ENCODE measurements at places on chromosomes 12 and 14.
A peak's percentile ranks its signal among the peaks of the same experiment; 100 is the strongest.

DNA sequence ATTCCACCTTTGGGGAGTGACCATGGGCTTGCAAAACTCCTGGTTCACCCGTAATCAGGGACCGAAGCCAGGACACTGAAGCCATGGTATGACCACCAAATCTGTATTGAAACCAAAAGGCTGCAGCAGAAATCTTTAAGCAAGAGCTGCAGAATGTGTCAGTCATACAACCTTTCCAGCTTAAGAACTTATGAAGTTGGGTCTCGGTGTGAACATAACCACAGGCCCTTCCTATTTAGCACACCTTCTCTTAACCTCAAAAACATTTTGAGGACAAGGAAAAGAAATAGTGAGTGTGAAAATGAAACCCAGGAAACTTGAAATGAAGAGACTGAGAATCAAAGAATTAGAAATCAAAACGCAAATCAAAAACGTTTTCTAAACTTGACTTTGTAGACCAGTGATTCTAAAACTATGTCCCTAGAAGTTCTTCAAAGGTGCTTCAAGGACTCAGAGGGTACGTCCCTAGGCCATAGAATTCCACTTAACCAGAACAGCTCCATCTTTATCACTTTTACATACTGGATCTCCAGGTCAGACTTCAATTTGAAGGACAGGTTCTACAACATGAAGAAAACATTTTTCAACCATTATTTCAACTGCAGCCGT lies 231.6 kb upstream of the GRIP1 start:
- DNase-seq, result no peak

- peak; percentile 78 for DNase-seq
Measured at GRCh38 chr14:58752771-58753201, 115.0 kb downstream of the DACT1 start.

GRCh38 chr14:77240336-77240915 lies 30.6 kb downstream of the NGB start:
- DNase-seq, result no peak

- DNase-seq, result no peak
Measured at GRCh38 chr12:52713960-52714886, 10.9 kb upstream of the KRT77 start.

GRCh38 chr12:64744422-64745258 lies 14.6 kb downstream of the GNS start:
- no peak for DNase-seq

GRCh38 chr12:111066744-111067437 lies 146.5 kb upstream of the MYL2 start:
- DNase-seq, result no peak

DNA sequence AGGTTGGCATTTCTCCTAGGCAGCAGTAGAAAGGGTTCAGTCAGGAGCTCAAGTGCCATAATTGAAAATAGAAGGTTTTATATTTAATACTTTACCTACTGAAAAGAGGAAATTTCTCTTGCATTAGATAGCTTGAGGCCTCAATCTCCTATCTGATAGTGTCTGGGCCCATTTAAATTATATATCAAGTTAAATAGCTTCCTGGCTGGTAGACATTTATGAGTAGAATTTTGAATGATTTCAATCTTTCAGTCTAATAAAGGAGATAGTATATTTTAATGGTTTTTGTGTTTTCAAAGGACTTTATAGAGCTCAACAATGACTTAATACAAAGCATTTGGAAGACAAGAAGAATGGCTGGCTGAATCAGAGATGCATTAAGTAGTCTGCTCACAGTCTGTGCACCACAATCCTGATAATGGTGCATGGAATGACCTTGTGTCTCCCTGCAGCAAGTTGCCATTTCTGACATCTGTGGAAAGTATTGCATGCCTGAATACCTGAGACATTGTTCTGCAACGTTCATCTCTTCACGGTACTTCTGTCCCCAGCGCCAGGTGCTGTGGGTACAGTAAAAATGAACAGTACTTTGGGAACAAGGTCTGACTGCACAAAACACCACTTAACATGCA lies 974.1 kb downstream of the TMTC2 start:
- DNase-seq, result no peak

DNA sequence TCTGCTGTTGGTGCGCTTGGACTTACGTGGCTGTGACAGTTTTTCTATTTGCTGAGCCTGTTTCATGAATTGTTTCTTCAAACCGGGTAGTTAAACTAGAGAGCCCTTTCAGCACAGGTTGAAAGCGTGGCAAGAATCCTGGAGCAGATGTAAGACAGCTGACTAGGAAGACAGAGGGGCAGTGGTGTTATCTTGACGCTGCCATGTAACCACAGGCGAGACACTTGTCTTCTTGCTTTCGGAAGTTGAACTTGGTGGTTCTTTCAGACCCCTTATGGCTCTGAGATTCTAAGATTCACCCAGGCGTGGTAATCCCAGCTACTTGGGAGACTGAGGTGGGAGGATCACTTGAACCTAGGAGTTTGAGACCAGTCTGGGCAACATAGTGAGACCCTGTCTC lies 4.3 kb downstream of the EMP1 start:
- no peak for DNase-seq

DNA sequence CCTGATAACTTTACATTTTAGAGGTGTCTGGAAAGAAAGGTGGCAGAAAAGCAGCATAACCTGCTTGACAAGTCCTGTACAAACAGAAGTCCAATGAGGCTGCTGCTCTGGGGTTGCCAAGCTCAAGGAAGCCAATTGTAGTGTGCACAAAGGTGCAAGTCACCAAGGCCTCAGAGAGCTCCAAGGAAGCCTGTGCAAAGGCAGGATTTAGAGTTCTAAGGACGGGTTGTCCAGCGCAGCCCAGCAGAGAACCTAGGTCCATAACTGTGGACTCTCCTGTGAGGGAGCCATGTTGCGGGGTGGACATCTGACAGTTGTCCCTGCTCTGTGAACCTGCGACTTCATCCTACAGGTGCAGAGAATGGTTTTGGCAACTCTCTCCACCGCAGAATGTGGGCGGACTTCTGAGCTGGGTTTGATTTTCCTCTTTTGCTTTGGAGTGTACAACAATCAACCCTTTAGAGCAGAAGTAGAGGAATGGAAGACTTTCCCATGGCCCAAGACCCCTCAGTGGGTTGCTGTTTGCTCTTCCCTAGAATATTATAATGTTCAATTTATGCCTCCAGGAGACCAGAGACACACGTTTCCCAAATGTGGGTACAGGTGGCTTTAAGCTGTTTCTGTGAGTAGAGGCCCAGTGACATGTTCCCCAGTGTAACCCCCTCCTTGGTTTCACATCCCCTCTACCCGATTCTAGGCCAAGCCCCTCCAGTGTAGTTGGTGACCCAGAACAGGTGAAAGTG lies 81.0 kb downstream of the ETV6 start:
- DNase-seq, result peak; percentile 50

DNA sequence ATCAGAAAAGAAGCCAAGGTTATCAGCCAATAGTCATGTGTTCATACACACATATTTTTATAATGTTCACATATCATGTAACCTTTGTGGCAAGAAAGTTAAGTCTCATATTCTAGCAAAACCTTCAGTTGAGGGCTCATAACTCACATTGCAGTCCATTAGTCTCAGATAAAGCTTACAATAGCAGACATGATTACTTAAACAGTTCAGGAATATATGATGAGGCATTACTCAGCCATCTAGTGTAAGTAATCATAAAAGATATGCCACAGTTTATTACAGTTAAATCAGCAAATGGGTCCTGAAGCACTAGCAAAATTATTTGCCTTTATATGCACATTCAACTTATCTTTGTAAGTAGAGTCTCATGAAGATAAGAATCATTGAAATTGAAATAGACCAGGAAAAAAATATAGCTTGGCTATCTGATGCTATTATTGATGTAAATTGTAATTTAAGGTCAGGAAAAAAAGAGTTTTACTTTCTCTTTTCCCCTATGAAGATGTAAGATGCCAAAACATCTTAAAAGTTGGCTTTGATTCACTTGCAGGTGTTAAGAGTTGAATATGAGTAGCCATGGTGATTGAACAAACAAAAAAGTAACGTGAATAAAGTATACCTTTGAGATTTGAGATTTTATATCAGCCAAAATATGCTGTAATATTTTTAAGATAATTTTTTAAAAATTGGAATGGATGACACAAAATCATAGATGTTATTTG lies 537.0 kb downstream of the SLC6A15 start:
- DNase-seq, result no peak

GRCh38 chr12:5259523-5259922 lies 172.4 kb upstream of the NTF3 start:
- DNase-seq, result no peak

GRCh38 chr12:115215544-115215943 lies 531.6 kb upstream of the TBX3 start:
- no peak for DNase-seq

DNA sequence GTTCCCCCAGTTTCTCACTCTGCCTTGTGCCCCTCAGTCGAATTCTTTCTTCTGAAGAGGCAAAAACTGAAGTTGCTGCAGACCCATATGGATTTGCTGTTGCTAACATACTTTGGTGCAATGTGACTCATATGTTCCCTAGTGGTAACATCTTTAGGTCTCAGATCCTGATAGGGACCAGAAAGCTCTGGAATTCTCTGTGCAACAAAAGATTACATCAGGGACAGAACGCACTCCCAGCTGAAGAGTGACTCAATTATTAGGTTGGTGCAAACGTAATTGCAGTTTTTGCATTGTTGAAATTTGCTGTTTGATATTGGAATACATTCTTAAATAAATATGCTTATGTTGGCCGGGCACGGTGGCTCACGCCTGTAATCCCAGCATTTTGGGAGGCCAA lies 8.2 kb upstream of the DHRS2 start:
- DNase-seq, result no peak

DNA sequence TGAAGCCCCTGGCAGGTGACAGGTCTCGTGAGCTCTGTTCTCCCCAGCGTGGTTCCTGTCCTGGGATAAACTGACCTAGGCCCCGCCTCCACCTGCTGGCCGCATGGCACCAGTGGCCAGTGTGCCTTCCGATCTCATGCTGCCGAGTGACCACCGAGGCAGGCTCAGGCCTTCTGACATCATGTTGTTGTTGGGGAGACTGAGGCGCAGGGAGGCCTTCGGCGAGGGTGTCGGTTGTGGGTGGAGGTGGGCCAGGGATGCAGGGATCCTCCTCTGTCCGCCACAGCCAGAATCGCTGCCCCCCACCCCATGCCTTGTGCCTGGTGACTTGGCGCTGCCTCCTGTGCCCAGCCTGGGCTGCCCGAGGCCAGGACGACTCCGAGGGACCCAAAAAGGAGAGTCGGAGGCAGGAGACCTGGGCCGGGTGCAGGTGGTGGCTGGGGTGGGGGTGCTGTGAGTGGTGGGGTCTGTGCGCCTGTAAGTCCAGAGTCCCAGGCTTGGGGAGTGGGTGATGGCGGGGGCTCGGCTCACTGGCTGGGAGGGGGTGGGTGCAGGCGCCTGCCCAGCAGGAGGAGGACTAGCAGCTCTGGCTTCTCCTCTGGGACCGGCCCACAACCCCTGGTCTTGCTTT lies 24.3 kb downstream of the ASPG start:
- DNase-seq, result no peak

DNA sequence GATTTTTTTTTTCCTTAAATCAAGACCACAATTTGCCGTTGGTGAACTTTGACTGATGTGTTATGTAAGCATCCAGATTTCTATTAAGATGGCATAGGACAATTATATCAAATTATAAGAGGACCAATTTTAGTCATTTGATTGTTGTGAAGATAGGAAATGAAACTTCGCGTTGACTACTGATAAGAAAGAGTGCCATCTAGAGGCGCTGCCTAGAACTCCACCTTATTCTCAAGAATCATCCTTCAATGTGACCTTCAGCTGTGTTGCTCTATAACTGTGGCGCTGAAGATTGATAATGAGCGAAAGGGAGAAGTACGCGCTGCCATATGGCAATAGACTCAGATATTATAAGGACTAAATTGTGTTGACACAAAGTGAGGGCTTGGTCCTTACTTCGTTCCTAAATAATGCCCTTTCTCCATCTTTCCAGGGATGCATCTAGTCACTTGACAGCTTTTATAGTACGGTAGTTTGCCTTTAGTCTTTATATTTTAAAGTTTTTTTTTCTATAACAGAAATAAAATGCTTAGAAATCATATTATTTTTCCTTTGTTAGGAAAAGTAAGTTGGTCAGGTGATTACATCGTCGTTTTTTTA lies 350.8 kb upstream of the STXBP6 start:
- DNase-seq, result peak; percentile 67

DNA sequence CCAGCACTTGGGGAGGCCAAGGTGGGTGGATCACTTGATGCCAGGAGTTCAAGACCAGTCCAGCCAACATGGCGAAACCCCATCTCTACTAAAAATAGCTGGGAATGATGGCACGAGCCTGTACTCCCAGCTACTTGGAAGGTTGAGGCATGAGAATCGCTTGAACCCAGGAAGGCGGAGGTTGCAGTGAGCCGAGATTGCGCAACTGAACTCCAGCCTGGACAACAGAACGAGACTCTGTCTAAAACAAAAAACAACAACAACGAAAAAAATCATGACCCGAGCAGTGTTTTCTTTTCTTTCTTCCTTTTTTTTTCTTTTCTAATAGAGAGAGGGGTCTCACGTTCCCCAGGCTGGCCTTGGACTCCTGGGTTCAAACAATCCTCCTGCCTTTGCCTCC lies 3.5 kb upstream of the CSRNP2 start:
- DNase-seq, result no peak

GRCh38 chr12:106879612-106880011 lies 76.1 kb upstream of the TMEM263 start:
- DNase-seq, result no peak

DNA sequence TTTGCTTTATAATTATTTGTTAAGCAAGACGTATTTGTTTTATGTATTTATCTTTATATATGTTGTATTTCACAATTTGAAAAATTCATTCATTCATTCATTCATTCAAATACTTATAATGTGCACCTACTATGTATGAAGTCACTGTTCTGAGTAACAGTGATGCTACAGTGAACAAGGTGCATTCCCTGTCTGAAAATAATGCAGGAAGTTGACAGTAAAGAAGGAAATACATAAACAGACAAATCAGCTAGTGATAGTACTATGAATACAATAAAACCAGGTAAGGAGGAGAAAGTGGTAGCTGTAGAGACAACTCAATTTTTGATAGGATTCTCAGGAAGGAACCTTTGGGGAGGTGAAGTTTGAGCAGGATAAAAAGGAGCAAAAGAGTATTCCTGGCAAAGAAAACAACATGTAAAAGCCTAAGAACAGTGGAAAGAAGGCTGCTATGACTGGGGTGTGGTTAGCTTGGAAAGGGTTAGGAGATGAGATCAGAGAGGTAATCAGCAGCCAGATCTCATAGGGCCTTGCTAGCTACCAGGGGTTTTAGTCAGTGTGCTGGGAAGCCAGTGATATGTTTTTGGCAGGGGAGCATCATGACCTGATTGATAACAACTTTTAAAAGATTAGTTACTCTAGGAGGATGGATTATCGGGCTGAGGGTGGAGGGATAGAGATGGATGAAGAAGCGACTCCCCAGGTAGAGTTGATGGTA lies 17.4 kb downstream of the BICDL1 start:
- DNase-seq, result no peak

DNA sequence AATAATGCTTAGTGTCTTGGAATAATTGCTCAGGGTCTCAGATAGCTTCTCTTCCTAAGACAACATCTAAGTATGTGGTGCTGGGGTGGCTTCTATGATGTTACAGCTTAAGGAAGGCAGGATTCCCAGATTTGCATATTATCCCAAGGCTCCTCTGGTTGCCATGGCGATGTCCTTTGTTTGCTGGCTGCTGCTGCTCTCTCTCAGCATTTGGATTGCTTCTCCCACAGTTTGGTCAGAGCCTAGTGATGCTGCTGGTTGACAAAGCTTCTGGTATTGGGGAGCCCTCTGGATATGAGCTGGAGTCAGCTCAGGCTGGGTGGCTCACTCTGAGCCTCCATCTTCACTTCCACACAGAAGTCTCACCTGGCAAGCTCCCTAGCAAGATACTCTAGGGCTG lies 56.4 kb upstream of the FBXO33 start:
- peak; percentile 61 for DNase-seq

Data from NCI-H1105 (cell line).